ENCODE measurements at places on chromosomes 3 and 15. TPM values are rescaled to one million over a fixed set of nuclear protein-coding genes. Genes with fewer than 3 reads are reported as not detected.

GRCh38 chr15:74300057-74300795, 64.1 kb downstream of the CCDC33 start:
- DNase-seq: no peak

- no peak for DNase-seq
Measured at GRCh38 chr15:49435174-49435573, 12.1 kb downstream of the FGF7 start.

DNA sequence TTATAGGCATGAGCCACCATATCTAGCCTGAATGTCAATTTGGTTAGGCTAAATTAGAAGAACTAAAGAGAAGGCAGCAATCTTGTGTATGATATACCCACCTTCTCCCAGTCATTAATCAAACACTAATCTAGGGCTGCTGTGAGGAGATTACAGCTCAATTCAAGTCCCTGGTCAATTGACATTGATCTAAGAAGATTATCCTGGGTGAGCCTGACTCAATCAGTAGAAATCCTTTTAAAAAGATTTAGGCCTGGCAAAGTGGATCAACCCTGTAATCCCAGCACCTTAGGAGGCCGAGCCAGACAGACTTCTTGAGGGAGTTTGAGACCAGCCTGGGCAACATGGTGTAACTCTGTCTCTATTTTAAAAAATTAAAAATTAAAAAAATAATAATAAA, 2.5 kb upstream of the DNAH12 start:
- no peak for DNase-seq

- no peak for DNase-seq
Measured at GRCh38 chr15:98455904-98456303, 192.4 kb upstream of the IGF1R start.

- DNase-seq: no peak
Measured at GRCh38 chr3:173599673-173600072, 202.1 kb downstream of the NLGN1 start.

DNA sequence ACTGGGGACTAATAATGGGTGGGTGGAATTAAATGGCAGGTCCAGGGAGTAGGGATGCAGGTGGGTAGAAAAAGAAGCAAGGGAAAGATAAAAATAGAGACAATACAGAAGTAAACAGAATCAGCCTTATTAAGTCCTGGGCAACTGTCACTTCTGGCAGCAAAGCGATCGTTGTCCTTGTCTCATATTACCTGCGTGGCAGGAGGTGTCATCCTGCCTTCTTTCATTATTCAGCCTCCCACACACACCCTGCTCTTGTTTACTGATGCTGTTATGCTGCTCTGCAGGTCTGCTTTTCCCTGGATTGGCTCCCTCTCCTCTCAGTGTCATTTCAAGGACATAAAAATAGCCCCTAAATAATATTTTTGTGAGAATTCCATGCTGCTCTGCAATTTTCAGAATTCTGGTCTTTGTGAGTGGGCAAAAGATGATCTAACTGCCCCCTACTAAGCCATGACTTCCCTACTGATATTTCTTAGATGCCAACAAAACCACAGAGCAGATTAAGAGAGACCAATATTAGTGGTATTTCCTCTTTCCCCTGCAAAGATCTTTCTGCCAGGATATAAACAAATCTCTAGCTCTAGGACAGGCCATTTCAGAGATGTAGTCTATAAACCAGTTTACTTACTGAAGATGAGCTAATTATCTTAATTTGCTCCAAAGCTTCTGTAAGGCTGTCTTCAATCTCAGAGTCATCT, 8.5 kb downstream of the VEPH1 start:
- no peak for DNase-seq

DNA sequence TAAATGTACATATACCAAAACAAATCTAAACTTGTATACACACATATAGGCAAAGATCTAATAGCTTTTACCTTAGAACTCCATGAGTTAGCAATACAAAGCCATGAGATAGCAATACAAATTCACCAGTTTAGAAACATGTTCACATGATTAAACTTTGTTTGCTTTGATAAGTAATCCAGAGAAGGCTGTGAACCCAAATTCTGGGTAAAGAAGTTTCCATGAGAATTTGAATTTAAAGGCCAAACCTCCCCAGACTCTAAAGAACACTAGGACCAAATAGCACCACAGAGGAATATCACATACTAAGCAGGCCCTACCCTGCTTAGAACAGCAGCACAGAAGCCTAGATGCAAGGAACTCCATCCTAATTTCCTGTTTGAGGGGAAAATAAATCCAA, 83.7 kb upstream of the TP63 start:
- DNase-seq: no peak

GRCh38 chr15:57551715-57552677, 39.7 kb upstream of the MYZAP start:
- DNase-seq: no peak

DNA sequence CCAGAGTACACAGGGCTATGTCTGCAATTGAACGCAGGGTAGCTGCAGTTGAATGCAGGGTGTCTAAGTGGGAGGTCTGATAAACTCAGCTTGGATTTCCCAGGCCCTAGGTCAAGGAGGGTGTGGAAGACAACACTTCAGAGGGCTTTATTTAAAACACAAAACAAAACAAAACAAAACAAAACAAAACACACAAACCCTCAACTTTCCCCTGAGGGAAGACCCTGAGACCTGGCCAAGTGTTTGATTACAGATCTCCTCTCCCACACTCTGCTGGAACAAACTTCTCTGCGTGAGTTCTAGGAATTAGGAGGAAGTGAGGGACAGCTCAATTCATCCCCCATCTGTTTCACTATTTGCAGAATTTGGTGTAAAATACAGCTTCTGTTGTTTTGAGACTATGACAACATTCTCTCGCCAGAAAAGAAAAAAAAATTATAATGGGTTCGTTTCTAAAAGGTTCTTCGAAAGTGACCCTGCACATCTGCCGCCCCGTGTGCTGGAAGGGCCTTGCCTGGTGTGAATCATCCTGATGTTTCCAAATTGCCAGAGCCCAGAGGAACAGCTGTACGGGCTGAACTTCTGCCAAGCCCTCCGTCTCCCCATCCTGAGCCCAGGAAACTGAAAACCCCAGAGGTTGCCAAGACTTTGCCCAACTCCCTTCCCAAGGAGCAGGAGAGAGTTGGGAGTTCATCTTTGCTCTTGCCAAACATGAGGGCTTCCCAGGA, 73.3 kb upstream of the RAD18 start:
- no peak for DNase-seq

Gene PP2D1
- not detected for total RNA-seq

Gene HIGD2B
- total RNA-seq: not detected

Gene EPHA6
- total RNA-seq: 9.9 TPM

Gene PAQR9
- total RNA-seq: 0.58 TPM

Gene CLRN1
- not detected for total RNA-seq
